PC-9 (cell line): ENCODE measurements at places on chromosomes 12 and 14. TPM values are rescaled to one million over a fixed set of nuclear protein-coding genes. Genes with fewer than 3 reads are reported as not detected.

CCDC177 gene
- total RNA-seq: not detected in 2 replicates

DENND5B gene
- 9.2 and 10.2 TPM in 2 replicates for total RNA-seq

GARIN6 gene
- not detected in 2 replicates for total RNA-seq

ALG10 gene
- total RNA-seq: 21.5 and 23.3 TPM in 2 replicates

ZFHX2 gene
- 3.7 and 5.3 TPM in 2 replicates for total RNA-seq

SIRT4 gene
- total RNA-seq: 3.2 and 3.6 TPM in 2 replicates

GMPR2 gene
- total RNA-seq: 55.3 and 63.7 TPM in 2 replicates

NOXRED1 gene
- 2.0 and 2.1 TPM in 2 replicates for total RNA-seq

- DNase-seq: peak; percentile 61
Measured at GRCh38 chr14:49861699-49862088, 9.1 kb upstream of the NEMF start.

GRCh38 chr14:96176811-96177211, 27.8 kb upstream of the BDKRB2 start:
- no peak for DNase-seq

DNA sequence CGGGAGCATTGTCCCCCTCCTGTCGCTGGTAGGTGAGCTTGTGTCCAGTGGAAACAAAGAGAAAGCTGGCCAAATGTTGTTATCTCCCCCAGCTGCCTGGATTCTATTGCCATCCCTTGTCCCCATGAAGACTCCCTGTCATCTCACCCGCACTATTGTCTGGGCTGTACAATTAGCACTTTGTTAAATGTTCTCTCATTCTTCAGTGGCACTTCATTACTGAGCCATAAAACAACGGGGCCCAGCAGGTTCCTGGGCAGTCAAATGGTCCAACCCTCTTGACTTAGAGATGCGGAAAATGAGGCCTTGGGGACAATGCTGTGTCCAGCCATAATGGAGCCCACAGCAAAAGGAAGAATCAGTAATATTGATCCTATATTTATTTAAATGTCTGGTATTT, 13.2 kb upstream of the COL2A1 start:
- no peak for DNase-seq

DNA sequence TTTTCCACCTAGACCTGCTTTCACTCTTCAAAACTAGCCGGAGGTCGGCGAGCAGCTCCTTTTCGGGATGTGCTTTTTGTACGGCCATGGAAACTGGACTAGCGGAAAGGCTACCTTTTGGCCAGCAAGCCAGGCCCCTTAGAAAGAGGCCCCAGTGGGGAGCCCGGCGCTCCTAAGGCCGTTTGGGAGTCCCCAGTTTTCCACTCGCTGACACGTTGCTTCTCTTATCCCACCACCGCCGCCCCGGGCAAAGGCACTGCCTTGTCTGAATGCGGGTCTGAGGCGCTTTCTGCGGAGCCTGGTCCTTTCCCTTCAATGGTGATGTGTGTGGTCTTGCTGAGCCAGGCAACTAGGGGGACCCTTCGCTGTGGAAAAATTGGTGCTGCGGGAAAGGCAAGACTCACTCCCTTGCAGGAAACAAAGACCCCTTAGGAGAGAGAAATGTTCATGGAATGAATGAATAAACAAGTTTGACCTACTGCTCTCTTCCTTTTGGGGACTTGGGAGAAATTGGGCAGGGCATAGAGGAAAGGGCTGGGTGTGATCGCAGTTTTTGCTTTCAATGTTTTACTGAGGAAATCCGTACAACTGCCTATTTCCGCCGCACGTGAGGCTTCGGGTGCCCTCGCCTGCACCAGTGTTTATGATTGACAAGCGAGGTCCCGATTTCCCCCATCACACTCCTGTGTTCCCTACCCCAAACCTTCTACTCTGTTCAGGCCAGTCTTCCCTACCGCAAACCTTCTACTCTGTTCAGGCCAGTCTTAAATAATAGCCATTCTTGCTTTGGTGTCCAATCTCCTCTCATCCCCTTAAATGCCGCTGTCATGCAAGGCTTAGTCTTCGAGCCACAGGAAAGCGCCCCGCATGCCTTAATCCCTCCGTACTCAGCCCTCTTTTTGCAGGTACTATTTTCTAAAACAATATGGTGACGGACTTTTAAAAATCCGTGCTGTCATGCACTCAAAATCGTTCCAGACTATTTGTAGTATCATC, 1.0 kb upstream of the SLC38A2 start:
- DNase-seq: peak; percentile 51

DNA sequence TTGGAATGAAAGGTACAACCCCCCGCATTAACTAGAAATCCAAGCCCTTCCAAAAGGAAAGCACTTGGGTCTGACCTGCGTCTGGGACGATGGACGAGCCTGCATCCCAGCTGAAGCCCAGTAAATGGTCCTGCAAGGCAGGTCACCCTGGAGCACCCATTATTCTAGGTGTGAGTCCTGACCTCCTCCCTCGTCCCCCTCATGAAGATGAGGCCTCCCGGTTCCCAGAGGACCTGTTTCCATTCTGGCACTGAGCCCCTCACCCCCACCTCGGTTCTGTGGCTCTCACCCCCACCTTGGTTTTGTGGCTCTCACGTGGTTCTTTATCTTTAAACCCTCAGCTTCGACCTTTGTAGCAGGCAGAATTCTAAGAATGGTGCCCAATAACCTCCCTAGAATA, 7.3 kb downstream of the IFI27 start:
- DNase-seq: no peak

DNA sequence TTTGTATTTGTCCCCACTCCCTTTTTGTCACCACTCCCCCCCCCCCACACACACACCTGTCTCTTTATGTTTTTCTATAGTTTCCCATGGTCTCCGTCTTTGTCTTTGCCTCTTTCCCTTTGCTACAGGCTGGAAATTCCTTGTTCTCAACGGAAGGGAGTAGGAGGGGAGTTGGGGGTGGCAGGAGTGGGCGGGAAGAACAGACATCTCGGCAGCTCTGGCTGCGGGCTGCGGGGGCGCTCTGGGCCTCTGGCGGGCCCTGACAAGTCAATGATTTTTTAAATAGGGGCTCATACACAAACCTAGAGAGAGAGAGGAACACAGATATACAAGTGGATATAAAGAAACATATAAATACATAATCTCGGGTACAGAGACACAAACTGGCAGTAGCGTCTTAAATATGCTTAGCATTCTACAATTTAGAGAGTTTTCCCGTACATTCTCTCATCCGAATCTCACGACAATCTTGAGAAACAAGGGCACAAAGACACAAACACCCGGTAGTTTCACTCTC, 2.4 kb upstream of the NAB2 start:
- DNase-seq: peak; percentile 46

GRCh38 chr14:74580275-74580672, 31.8 kb downstream of the LTBP2 start:
- no peak for DNase-seq

GRCh38 chr12:53195516-53196420, 11.3 kb downstream of the ITGB7 start:
- peak; percentile 75 for DNase-seq

- DNase-seq: no peak
Measured at GRCh38 chr12:110005319-110005973, 6.2 kb downstream of the ANKRD13A start.

DNA sequence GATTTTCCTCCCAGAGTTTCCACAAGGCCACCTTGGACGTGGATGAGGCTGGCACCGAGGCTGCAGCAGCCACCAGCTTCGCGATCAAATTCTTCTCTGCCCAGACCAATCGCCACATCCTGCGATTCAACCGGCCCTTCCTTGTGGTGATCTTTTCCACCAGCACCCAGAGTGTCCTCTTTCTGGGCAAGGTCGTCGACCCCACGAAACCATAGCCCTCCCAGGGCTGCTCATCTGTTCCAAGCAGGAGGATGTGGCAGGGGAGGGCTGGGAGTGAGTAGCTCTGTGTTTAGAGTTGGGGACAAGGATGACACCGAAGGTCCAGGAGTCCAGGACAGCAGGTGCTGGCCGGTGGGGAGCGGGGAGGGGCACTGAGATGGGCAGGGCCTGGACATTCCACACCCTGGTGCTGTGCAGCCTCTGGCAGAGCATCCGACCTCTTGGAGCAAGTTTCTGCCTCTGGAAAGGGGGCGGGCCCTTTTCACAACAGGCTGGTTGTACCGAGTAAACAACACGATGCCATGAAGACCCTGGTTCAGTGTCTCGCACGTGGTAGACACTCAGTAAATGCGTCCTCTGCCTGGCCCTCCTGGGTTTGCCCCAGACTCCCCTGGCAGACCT, 8.2 kb downstream of the SERPINA4 start:
- no peak for DNase-seq

DNA sequence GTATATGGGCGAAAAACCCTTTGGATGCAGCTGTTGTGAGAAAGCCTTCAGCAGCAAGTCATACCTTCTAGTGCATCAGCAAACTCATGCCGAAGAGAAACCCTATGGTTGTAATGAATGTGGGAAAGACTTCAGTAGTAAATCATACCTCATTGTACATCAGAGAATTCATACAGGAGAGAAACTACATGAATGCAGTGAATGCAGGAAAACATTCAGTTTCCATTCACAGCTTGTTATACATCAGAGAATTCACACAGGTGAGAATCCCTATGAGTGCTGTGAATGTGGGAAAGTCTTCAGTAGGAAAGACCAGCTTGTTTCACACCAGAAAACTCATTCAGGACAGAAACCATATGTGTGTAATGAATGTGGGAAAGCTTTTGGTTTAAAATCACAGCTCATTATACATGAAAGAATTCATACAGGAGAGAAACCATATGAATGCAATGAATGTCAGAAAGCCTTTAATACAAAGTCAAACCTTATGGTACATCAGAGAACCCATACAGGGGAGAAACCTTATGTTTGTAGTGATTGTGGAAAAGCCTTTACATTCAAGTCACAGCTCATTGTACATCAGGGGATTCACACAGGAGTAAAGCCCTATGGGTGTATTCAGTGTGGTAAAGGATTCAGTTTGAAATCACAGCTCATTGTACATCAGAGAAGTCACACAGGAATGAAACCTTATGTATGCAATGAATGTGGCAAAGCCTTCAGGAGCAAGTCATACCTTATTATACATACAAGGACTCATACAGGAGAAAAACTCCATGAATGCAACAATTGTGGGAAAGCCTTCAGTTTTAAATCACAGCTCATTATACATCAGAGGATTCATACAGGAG, 21.4 kb downstream of the ZNF268 start:
- DNase-seq: no peak

- no peak for DNase-seq
Measured at GRCh38 chr12:71161591-71161990, 3.8 kb upstream of the TSPAN8 start.

DNA sequence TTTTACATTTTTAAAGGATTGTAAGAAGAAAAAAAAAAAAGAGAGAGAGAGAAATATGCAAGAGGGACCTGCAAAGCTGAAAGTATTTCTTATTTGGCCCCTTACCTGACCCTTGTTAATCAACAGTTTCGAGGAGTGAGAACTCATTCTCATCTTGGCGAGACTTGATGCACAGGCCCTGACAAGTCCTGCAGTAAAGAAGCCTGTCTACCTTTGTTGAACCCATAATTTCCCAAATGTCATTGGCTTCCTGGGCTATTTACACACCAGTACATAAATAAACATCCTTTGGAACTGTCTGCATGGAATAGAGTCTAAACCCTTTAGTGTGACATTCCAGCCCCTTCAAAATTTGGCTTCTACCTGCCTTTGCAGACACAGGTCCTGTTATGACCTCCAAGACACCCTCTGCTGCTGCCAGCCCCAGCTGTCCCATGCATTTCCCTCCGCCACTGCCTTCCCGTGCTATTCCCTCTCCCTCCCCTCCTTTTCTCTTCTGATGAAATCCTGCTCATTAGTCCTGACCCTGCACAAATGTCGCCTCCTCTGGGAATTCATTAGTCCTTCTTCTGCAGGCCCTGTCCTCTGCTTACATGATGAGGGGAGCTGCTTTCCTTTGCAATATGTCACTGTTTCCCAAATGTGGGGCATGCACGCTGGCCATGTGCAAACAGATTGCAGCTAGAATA, 35.1 kb downstream of the MYL2 start:
- DNase-seq: no peak

DNA sequence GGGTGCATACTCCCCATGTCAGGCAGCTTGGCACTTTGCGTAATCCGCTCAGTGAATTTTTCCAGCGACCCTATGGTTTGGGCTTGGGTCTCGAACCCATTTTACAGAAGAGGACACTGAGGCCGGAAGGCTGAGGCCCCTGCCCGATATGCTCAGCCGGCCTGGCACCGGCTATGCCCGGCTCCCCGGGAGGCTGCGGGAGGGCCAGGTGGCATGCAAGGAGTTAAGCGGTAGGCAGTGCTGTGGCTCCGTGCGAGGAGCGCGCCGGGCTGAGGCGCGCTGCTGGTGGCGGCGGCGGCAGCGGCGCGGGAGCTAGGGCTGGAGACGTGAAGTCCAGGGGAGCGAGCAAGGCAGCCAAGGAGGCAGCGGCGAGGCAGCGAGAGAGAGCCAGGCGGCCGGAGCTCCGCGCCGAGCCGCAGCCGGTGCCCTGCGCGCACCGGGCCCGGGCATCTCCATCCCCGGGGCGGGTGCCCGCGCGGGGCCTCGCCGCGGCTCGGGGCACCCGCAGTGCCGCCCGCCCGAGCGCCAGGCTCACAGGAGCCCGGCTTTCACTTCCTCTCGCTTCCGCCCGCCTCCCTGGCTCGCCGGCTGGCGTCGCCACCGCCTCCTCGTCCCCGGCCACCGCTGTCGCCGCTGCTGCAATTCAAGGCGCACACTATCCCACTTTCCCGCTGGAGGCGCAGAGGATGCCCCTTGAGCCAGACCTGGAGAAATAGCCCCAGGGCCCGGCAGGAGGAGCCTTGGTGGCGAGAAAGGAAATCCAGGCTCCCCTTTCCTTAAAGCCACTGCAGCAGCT, at the start of gene WSCD2:
Gene WSCD2, plus strand, starts transcription at position 272 of the 796 bp plus-strand sequence. CDS start 66,545 bp downstream, outside the sequence.
- DNase-seq: peak; percentile 8

DNA sequence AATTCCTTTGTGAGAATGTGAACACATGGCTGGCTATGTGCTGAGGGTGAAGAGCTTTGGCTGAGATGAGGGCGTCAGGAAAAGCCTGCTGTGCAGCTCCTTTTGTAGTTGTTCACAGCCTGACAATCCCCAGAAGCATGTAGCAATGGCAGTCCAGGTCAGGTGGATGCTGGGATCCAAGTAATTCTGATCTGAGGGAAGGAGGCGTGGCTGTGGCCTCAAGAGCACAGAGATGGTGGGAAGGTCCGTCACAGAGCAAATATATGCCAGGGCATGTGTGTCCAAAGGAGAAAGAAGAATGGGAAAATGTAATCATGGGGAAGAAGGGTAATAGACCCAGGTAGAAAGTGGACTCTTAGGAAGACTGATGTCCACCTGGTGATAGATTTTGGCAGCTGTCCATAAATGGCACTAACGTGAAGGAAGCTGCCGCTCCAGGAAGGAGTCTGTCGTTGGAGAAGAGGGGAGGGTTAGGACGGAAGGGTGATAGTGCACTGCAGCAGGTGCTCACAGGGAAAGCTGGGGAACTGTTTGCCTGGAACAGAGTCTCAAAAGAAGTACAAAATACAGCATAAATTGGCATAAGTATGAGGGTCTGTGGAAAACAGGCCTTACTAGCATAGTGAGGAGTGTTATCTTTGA, 13.8 kb downstream of the MGST1 start:
- no peak for DNase-seq

DNA sequence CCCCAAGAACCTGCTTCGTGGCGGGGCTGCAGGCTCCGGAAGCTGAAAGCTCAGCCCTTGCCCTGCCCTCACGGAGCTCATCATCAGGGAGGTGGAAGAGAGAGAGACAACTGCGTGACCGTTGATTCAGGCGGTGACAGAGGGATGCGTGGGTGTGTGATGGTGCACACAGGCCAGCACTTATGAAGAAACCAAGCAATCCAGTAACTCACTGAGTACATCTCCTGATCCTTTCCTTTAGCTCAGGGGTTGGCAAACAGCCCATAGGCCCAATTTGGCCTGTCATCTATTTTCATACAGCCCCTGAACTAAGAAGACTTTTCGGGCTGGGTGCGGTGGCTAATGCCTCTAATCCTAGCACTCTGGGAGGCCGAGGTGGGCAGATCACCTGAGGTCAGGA, 49.9 kb downstream of the TESC start:
- no peak for DNase-seq
